Airway epithelial cell (primary cell): ENCODE measurements at places on chromosomes 13 and 19. TPM values are rescaled to one million over a fixed set of nuclear protein-coding genes. Genes with fewer than 3 reads are reported as not detected.

Gene CGB2
- total RNA-seq: 0.49 and 1.3 TPM in 2 replicates

Gene SLC25A41
- not detected in 2 replicates for total RNA-seq

Gene MTUS2
- under 0.01 TPM in 1 of 2 replicates, not detected in the other for total RNA-seq

Gene PLVAP
- not detected in 2 replicates for total RNA-seq

Gene FAAP24
- total RNA-seq: 3.5 and 4.2 TPM in 2 replicates

Gene SLC46A3
- 3.1 and 3.4 TPM in 2 replicates for total RNA-seq

Gene GPR32
- not detected in 2 replicates for total RNA-seq
